ENCODE measurements at places on chromosomes 4 and X.
A peak's percentile ranks its signal among the peaks of the same experiment; 100 is the strongest.

DNA sequence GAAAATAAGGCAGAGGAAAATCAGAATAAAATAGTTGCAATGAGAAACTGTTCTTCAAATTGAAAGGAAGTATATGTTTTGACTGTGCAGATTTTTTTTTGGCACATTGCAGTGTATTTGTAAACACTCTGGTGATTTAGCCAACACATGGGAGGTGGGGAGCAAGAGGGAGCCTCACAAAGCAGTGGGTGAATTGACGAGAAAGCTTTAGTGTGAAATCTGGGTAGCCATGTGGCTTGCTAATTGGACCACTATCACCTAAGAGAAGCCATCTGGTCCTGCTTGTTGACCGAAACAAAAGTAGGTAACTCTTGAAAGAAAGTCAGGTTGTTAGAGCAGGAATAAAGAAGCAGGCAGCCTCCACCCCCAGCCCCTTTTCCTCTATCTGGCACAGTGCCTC is 10.4 kb downstream of the CLCN5 start:
- no peak for DNase-seq

DNA sequence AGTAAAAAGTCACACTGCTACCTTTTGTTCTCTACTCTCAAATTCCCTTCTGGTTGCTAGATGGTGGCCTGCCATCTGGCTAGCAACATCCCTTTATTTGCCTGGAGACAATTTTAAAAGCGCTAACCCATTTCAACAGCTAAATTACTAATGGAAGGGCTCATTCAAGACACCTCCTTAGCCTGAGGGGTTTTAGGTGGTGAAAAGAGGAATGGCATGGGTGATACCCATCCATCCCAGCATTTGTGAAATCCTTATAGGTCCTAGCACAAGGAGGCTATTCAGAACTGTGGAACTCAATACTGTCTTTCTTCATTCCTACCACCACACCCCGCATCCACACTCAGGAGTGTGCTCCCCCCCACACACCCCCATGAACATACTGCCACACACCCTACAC is 33.5 kb downstream of the ARHGEF9 start:
- no peak for DNase-seq

- DNase-seq, result no peak
Observed at GRCh38 chrX:1883772-1884171, 268.9 kb downstream of the ASMT start.

DNA sequence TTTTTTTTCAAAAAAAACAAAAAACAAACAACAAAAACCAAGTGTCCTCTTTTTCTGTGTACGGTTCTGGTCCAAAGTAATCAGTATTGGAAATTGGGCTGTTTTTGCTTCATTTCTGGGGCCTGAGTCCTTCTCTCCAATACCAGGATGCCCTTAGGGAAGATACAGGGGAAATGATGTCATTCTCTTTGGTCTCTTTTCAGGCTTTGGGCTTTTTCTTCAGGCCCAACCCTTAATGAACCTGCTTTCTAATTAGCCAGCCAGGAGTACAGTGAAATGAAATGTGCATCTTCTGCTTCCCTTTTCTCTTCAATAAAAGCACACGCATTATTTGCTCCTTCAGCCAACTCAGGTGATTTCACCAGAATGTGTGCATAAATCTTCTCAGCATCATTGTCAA is 52.6 kb upstream of the RBPJ start:
- no peak for DNase-seq

- no peak for DNase-seq
Observed at GRCh38 chr4:89284828-89285227, 22.8 kb downstream of the GPRIN3 start.

DNA sequence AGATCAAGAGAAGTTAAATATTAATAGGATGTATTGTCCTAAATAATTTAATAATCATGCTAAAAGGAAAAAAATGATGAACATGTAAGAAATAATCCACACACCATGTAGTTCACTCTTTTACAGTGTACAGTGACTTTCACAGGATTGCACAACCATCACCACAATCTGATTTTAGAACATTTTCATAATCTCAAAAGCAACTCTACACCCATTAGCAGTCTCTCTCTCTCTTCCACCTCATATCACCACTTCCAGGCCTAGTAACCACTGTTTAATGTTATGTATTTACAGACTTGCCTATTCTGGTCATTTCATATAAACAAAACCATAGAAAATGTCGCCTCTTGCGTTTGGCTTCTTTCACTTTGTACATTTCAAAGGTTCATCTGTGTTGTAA is 153.4 kb downstream of the FSTL5 start:
- peak; percentile 50 for DNase-seq

GRCh38 chr4:136355970-136356369 is 1176.3 kb downstream of the PCDH18 start:
- DNase-seq, result no peak

DNA sequence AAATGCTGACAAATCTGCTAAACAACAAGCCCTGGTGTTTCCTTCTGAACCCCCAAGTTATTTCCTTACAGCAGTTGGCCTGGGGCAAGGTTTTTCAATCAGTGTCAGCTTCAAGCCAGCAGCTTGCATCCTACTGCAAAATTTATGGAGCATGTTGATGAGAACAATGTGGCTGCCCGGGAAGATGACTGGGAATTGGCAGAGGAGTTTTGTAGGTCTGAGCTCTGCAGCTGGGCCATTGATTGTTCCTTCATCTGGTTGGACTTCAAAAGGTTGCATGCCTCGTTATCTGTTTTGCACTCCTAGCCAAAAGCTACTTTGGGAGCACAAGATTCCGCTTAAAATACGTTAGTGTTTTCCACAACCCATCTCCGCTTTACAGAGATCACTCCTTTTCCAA is 1030.3 kb upstream of the LCORL start:
- DNase-seq, result no peak

- no peak for DNase-seq
Observed at GRCh38 chr4:176910646-176911045, 117.9 kb upstream of the VEGFC start.

- DNase-seq, result no peak
Observed at GRCh38 chr4:174753021-174753420, 76.0 kb downstream of the GLRA3 start.

DNA sequence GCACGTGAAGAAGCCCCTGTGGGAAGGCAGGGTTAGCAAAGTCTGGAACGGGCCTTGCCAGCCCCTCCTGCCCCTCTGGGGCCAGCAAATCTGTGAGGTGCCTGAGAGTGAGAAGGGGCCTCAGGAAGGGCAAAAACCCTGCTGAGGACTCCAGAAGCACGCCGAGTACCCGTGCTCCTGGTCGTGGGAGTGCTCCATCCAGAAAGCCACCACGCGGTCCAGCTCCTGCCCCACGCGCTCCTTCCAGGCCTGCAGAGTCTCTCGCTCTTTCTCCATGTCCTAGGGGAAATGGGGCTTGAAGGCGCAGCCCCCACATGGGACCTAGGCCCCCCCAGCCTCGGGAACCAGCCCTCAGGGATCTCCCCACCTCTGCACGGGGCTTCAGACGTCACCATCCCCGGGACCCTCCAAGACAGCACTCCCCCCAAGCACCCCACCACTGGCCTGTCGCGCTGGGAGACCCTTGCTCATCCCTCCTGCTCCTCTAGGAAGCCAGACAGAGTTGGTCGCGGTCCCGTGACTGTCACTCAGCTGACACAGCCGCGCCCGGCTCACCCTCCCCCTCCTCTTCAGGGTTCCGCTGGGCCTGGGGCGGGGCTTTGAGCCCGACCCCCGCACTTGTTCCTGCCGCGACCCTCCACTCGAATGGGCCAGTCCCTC is at the start of gene RENBP:
TSS of gene RENBP (minus strand) at position 504 of the 660 bp plus-strand sequence. CDS start at position 471, 33 bp downstream.
- DNase-seq, result no peak

DNA sequence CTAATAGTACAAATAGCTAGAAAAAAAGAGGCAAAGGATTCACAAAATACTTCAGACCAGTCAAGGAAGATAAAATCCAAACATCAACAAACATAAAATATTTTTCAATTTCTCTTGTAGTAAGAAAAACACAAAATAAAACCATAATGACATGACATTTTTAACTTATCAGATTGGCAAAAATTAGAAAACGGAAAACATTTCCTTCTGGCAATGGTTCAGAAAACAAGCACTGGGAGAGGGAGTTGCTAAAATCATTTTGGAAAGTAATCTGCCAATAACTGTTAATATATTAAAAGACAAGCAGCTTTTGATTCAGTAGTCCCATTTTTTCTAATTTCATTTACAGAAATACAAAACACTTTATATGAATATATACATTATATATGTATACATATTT is 26.1 kb downstream of the TKTL2 start:
- no peak for DNase-seq

DNA sequence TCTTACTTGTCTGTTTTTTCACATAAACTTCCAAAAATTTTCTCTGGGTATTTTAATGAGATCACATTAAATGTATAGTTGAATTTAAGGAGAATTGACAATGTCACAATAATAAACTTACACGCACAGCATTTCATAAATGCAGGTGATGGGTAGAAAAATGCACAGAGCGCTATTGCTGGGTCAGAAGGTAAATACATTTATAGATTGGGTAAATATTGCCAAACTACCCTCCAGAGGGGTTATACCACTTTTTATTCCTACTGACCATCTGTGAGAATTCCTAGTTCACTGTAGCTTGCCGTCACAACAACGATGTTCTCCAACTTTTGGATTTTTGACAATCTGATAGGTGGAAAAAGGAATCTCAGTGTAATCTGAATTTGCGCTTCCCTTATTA is 34.6 kb downstream of the ANXA5 start:
- no peak for DNase-seq

- no peak for DNase-seq
Observed at GRCh38 chr4:2954358-2955185, 8.6 kb downstream of the NOP14 start.
